NK-92 treated with Interleukin-12 subunit alpha and Interleukin-12 subunit beta, amount 100 ng/mL, for 24 hours (cell line): ENCODE measurements at places on chromosomes 7 and 10.

GRCh38 chr10:86162036-86162435 lies 204.6 kb downstream of the GRID1 start:
- DNase-seq: no peak

DNA sequence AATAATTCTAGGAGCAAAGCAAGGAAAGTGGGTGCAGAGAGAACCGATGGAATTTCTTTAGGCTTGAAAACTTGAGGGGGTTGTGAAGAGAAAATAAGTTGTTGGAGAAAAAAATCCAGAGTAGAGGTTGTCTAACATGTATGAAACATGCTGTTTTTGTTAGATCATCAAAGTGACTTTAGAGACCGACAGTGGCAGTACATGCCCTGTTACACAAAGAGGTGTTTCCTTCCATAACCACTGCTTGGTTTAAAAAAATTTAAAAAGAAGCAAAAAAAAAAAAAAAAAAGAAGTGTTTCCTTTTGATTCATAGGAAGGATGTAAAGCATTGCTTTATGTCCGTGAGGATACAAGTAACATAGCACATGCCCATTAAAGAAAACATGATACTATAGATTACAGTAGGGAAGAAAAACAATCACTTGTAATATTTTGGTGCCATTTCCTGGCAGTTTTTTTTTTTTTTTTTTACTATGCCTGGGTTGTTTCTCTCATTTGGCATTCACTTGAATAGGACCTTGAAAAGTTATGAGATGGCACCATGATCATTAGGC lies 6.1 kb downstream of the ENTPD1 start:
- no peak for DNase-seq

GRCh38 chr7:116706668-116707126 lies 34.7 kb downstream of the MET start:
- DNase-seq: no peak

DNA sequence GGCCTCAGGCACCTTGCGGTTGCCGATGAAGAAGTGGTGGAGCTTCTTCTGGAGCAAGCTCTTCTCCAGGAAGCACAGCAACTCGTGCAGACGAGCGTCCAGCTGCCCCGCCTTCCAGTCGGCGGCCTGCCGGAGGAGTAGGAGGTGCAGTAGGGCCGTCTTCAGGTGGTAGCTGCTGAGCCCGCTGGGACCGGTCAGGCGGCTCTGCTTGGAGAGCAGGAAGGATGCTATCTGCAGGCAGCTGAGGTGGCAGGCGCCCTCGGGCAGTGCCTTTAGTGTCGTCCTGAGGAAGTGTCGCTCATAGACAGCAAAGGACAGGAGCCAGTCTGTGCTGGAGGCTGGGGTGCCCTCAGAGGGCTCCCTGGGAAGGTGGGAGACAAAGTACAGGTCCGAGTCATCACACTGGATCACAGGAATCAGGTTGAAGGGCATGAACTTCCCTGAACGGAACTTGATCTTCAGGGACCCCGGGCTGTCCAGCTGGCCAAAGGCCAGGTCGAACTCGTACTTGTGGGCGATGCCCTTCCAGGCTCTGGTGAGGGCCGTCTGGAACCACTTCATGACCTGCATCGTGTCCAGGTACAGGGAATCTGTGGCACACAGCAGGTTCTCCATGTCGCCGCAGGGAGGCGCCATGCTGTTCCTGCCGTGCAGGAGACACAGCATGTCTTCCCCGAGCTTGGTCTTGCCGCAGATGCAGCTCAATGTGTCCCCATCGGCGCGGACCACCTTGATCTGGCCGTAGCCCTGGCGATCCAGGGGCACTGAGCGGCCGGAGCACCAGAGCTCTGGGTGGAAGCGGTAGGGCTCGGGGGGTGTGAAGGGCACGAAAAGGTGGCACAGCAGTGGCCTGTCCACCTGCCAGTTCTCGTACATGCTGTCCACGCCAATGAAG lies 23.4 kb downstream of the ITPRIP start:
- DNase-seq: no peak

GRCh38 chr7:46544396-46545008 lies 623.4 kb upstream of the IGFBP3 start:
- DNase-seq: no peak

GRCh38 chr7:31892099-31892829 lies 177.9 kb downstream of the PDE1C start:
- DNase-seq: no peak

DNA sequence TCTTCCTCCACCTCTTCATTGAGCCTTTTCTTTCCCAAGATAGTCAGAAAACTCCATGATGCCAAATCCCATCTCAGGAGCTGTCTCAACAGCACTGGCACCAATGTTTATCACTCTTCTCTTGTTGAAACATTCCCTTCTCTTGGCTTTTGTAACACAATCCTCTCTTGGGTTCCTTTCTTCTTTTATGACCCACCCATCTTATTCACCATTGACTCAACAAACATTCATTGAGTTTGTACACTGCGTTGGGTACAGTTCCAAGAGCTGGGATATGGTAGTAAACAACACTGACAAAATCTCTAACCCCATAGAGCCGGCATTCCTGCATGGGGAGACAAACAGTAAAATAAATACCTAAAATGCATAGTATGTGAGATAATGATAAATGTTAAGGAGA lies 577.5 kb downstream of the INHBA start:
- DNase-seq: no peak

- no peak for DNase-seq
Observed at GRCh38 chr7:119256446-119257131, 1016.4 kb upstream of the KCND2 start.

GRCh38 chr7:130268463-130269317 lies 2.0 kb downstream of the CPA2 start:
- DNase-seq: no peak

- no peak for DNase-seq
Observed at GRCh38 chr7:1229956-1230355, 2.7 kb upstream of the UNCX start.

DNA sequence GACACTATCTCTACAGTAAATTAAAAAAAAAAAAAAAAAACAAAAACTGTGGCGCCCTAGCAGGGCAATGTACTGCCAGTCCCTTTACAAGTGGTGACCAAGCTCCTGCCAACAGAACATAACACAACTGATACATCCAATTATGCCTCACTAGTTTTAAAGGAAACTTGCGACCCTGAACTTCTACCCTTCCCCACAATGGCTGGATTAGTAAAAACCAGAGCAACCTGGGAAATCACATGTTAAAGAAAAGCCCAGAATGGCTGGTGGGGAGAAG lies 16.5 kb downstream of the ATE1 start:
- no peak for DNase-seq

- DNase-seq: no peak
Observed at GRCh38 chr7:42053834-42054233, 183.2 kb downstream of the GLI3 start.

DNA sequence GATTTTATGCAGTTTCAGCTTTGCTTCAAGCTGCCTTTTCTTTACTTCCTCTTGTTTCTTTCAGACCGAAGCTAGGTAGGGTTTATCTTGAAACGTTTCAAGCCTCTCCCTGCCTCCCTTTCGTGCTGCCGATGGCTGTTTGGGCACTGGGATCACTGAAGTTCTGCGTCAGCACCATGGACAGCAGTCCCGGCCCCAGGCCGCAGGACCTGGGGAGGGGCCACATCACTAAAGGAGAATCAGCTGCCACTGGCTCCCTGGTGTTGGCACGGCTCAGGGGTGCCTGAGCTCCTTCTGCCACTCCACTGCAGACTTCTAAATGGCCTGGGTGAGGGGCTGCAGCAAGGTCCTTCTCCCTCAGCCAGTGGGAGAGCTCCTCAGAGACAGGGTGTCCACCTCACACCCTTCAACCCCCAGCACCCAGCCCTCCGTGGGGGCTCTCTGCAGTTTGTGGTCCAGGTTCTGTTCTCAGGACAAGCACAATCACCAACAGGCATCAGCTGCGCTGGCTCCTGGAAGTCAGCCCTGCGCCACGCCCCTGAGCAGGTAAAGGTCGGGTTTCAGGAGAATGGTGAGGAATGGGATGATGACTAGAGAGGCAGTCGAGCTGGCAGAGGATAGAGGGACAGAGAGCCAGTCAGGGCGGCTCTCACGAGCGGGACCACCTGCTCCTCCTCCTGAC lies 387.2 kb downstream of the TCERG1L start:
- DNase-seq: no peak

DNA sequence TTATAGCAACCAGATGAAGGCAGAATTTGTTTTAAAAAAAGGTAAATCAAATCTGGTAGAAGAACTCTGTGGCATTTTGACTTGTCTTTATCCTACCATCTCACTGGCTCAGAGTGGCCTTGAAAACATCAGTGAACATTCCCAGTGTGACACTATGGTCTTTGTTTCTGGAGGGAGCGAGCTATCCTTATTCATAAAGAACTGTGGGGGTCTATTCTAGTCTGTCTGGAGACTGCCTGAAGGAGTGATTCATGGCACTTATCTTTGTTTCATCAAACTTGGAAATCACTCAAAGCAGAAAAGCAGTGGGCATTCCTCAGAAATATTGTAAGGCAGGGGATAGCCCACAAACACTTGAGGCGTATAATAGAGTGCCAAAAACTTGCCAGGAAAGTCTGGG lies 719.1 kb downstream of the PCDH15 start:
- DNase-seq: no peak

DNA sequence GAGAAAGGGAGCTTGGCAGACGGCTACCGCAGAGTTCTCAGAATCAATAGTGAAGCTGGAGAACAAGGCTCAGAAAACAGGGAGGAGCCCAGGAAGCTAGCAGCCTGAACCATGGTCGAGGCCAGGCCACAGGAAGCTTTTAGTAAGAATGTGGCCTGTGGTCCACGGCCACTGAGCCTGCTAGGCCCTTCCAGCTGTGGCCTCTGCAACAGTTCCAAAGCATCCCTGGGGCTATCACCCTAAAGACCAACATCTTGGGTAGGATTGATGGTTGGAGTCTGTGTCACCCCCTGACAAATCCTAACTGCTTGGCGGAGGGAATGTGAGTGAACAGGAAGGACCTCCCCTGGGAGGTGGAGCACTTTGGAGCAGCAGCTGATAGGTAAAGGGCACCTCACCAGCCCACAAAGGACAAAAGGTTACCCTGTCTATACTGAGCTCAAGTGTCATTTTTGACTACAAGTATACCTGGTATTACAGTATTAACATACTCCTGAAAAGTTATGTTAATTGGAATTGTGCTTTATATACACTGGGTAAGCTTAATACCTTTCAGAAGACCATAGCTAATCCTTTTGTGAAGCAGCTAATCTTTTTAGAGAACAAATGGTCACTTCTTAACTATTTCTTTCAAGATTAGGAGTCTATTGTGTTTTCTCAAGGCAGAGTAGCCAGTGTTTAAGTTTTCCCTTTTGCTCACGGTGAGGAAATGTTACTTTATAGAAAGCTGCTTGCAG lies 18.7 kb downstream of the PTPRE start:
- DNase-seq: no peak

GRCh38 chr7:43701929-43702328 lies 27.4 kb downstream of the COA1 start:
- no peak for DNase-seq

DNA sequence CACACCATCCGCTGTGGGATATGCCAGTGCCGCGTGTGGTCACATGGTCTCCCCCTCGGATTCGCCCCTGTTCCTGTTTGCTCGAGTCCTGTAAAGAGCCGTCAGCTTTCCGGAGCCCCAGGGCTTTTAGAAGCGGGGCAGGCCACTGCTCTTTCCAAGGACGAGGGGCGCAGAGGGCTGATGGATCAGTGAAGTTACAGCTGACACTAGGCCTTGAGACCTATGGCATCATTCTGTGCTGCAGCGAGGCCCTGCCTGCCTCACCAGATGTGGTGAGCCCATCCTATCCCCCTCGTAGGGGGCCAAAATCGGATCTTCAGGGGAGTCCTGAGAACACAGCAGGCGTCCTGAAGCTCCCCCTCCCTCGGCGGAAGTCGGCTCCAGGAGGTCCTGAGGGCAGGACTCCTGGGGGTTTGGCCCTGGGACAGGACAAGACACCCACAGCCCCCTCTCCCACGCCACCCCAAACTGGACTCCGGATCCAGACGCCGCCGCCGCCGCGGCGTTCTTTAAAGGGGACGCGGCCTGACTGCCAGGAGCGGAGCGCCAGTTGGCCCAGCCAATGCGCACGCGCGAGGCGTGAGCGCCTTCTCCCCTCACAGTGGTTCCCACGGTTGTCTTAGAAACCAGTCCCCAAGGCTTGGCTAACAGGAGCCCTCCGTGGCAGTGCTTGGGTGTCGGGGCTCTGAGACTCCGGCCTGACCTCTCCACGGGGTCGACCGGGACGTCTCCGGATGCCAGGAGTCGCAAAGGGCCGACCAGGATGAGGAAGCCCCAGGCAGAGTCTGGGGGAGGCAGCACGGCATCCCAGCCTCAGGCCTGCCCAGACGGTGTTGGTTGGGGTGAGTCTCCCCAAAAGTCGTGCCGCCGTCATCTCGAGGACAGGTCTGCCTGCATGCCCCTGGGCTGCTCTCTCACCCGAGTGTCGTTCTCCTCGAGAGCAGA lies 371.7 kb downstream of the ZNF716 start:
- no peak for DNase-seq

GRCh38 chr7:129772646-129773280 lies 161.2 kb downstream of the NRF1 start:
- DNase-seq: no peak

DNA sequence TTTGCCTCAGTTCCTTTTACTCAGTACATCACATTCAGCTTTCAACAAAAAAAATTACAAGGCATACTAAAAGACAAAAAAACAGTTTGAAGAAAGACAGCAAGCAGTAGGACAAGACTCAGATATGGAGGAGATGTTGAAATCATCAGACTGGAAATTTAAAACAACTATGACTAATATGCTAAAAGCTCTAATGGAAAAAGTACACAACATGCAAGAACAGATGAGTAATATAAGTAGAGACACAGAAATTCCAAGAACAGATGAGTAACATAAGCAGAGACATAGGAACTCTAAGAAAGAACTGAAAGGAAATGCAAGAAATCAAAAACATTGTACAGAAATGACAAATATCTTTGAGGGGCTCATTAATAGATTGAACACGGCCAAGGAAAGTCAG lies 402.6 kb downstream of the NEBL start:
- no peak for DNase-seq

- no peak for DNase-seq
Observed at GRCh38 chr7:128420773-128421172, 11.0 kb upstream of the IMPDH1 start.

GRCh38 chr10:94630017-94630688 lies 53.4 kb upstream of the CYP2C18 start:
- no peak for DNase-seq

DNA sequence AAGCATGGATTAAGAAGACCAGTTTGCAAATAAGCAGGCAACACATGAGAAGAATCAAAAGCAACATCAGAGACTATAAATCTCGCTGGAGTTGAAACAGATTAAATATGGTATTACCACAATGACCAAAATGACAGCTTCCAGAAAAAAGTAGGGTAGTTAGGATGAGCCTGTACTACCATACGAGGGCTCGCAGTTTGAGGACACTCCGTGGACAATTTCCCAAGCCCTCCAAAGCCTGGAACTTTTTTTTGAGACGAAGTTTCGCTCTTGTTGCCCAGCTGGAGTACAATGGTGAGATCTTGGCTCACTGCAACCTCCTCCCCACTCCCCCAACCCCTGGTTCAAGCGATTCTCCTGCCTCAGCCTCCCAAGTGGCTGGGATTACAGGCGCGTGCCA lies 1.0 kb downstream of the LRRC17 start:
- DNase-seq: no peak

GRCh38 chr10:47101196-47101595 lies 190.0 kb downstream of the PTPN20 start:
- no peak for DNase-seq
